Esophagus squamous epithelium (tissue), 5 donors: ENCODE measurements at places on chromosomes 5 and 9.

DNA sequence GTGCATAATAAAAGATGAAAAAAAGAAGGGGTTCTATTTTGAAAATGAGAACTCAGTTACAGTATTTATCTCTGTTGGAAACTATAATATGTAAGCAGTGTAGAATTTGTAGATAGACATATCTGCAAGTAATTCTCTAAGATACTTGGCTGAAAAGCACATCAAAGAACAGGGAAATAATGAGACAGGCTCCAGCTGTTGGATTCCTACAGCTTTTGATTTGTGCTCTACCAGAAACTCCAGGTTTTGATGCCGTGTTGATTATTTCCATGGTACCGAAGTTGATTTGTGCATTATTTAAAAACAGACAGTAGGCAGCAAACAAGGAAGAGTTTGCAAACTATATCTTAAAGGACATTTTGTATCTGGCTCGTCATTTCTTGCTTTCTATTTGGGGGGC lies 2098.7 kb upstream of the WWC1 start:
- no peak for DNase-seq

DNA sequence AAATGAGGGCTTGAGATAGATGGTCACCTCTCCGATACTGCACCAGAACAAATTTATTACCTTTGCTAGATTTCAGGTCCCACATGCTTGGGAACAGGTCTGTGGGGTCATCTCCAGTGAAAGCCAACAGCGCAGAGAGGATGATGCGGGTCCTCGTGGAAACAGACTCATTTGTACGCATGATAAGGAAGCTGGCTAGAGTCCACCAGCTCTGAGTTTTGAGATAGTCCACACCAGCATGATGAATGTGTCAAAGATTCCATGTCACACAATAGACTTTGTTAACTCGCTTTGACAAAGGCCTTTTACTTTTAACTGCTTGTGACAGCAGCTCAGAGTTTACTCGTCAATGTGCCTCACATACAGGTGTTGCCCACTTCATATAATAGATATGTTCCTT lies 105.4 kb upstream of the TBCA start:
- no peak for DNase-seq

DNA sequence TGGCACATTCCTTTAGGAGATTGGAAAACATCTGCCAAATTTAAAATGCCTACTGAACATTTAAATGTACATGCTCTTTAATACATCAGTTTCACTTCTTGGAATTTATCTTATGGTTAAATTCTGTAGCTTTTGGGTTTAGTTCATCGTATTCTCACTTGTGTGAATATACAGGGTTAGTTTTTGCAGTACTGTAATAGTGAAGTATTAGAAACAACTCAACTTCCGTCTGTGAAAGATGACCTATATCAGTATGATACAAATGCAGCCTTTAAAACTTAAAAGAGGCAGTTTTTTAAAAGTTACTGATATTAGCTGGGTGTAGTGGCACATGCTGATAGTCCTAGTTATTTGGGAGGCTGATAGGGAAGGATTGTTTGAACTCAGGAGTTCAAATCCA lies 57.2 kb downstream of the CDC42SE2 start:
- DNase-seq: no peak

GRCh38 chr5:172686111-172686510 lies 45.0 kb downstream of the NEURL1B start:
- DNase-seq: no peak

DNA sequence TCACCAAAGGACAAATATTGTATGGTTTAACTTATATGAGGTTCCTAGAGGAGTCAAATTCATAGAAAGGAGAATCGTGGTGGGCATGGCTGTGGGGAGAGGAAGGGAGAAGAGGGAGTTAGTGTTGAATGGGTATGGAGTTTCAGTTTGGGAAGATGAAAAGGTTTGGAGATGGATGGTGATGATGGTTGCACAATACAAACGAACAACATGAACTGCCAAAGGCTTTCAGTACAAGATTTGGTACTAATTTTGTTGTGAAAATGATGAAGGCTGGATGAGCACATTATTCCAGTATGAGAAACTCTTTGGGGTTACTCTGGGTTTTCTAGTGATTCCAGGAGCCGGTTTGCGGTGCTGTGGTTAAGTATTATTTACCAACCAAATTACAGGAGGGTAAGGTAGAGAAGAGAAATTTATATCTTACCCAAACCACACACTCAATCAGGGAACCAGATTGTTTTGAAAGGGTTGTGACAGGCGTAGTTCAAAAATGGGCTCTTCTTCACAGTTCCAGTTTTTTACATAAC lies 112.0 kb upstream of the TBC1D2 start:
- DNase-seq: no peak

- no peak for DNase-seq
Observed at GRCh38 chr9:71004196-71004595, 117.2 kb downstream of the TRPM3 start.

GRCh38 chr9:76502746-76503145 lies 43.8 kb downstream of the GCNT1 start:
- DNase-seq: no peak

DNA sequence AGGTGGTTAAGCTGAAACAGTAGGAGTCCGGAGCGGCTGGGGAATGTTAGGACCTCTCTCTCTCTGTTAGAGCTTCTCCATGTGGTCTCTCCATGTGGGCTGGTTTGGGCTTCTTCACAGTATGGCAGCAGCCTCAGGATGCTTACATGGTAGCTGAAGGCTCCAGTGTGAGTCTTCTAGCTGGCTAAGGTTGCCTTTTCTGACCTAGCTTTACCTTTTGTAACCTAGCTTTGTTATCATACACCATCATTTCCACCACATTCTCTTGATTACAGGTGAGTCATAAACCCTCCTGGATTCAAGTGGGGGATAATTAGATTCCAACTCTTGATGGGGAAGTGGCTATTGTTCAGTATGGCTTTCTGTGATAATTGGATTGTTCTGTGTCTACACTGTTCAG lies 98.5 kb downstream of the MTREX start:
- DNase-seq: no peak

DNA sequence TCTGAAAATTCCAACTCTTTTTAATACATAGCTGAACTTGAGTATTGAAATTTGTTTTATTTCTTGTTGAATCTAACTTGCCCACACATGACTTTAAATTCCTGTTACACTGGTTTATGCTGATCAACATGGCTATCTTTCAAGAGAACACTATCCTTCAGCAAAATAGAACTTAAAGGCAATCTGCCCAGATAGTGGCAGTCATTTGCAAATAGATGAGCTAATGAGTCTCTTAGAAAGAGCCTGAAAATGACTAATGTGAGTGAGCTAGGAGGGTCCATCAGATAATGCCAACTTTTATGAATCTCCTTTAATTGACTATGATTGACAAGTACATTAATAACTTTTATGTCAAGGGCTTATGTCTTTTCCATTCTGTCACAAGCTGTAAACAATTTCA lies 1360.8 kb upstream of the C9orf72 start:
- no peak for DNase-seq

DNA sequence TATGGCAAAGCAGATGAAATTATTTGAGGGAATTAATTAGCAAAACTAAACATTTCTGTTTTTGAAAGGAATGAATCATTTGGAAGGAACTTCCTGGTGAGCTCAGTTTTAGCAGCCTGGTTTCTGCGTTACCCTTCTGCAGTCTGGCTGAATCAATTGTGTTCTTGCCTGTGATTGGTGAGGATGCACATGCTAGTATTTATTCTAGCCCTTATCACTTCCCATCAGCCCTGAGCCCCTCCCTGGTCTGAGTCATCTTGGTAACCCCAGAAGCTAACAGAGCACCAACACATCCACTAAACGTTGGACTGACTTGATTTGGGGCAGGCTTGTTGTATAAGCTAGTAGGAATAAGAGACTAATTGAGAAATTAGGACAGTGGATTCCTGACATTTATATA lies 6.6 kb downstream of the TJP2 start:
- no peak for DNase-seq

DNA sequence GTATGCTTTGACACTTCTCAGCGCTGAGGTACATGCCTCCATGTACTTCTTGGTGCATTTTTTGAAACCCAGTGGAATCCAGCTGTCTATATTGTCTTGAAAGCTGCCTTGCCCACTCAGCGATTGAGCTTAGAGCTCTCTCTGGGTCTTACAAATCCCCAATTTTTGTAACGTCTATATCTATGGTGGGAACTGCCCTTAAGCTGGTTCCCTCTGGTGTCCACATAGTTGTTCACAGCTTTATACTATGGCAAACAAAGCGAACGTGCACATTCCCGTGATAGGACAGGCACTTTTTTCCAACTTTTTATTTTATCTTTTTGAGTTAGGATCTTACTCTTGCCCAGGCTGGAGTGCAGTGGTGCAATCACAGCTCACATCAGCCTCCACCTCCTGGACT lies 20.9 kb downstream of the CDHR2 start:
- no peak for DNase-seq

DNA sequence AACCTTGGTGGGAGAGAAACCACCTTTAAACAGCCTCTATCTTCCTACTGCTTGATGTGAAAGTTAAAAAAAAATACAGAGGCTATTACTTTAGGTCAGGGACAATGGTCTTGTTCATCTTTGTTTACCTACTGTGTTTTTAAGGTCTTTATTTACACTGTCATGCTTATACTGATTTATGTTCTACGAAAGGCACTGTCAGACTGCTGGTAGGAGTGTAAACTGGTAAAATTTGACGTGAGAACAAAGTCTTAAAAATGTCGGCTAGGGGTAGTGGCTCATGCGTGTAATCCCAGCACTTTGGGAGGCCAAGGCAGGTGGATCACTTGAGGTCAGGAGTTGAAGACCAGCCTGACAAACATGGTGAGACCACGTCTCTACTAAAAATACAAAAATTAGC lies 42.1 kb upstream of the ELOVL7 start:
- DNase-seq: no peak

DNA sequence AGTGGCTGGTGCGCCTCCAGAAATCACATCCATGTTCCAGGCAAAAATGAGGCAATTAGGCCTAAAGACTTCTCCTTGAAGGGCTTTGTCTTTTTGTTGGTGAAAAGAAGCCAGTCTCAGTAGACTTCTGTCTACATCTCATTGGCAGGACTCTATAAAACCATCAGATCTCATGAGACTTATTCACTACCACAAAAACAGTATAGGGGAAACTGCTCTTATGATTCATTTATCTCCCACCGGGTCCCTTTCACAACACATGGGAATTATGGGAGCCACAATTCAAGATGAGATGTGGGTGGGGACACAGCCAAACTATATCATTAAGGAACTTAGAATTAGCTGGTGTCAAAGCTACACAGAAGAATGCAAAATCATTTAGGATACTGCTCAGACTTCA lies 77.7 kb upstream of the SNX2 start:
- no peak for DNase-seq

GRCh38 chr5:88660264-88660946 lies 222.6 kb downstream of the MEF2C start:
- DNase-seq: no peak

- DNase-seq: no peak
Observed at GRCh38 chr5:172529896-172530295, 75.6 kb upstream of the SH3PXD2B start.

DNA sequence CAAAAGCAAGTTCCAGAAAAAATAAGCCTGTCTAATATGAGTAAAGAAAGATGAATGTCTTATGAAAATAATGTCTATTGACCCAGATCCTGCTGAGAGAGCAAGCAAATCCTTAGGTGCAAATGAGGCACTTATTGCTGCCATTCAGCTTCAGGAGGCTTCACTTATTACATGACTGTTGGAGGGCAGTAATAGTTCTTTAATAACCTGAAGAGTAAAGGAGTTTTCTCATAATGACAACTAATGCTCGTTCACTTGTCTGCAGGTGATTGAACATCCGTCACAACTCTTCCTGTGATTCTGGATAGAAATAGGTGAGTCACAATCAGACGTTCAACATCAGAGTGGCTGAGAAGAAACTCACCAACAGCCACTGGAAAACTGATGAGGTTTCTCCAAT lies 58.3 kb downstream of the SPOCK1 start:
- no peak for DNase-seq

DNA sequence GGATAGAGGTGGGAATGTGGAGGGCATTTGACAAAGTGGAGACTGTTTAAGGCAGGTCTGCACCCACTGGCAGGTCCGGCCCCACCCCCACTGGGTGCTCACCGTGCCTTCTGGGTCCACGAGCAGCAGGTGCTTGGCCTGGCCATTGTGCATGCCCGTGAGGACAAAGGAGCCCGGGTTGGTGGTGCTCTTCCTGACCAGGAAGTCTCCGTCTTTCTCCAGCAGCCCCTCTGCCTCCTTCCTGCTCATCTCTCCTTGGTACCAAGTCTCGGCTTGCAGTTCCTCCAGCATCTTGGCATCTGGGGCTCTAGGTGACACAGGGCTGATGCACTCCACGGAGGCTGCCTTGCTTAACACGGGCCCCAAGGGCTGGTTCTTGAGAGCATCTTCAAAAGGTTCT lies 46.6 kb downstream of the S1PR3 start:
- no peak for DNase-seq

- no peak for DNase-seq
Observed at GRCh38 chr5:52893863-52894262, 95.3 kb upstream of the ITGA2 start.
